Activated T-helper 1 cell treated with Interleukin-2 at 50 U/mL for 16 hours (primary cell): ENCODE measurements at places on chromosomes 3 and 15.

GRCh38 chr15:62857411-62857853, 185.1 kb upstream of the TPM1 start:
- DNase-seq, result no peak

- DNase-seq, result no peak
Observed at GRCh38 chr15:66965201-66965900, 100.1 kb upstream of the SMAD3 start.

DNA sequence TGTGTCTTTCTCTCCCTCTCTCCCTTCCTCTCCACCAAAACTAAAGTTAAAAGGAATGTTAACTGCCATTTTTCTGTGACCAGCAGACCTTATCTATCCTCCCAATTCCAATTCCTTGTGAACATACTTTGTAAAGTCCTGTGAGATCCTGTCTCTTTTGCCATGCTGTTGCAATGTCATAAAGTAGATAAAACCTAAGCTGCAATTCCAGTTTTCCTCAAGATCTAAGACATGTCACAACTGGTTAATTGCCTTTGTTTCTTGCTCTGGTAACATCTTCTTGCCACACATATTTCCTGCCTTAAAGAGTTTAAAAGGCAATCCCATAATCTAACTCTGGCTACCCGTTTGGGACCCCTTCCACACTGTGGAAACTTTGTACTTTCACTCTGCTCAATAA, 188.7 kb downstream of the PYDC2 start:
- DNase-seq, result no peak

- no peak for DNase-seq
Observed at GRCh38 chr3:23686519-23686918, 119.2 kb upstream of the UBE2E1 start.

- DNase-seq, result no peak
Observed at GRCh38 chr15:31452595-31453557, 126.2 kb downstream of the KLF13 start.

GRCh38 chr3:71229905-71230657, 353.4 kb downstream of the FOXP1 start:
- DNase-seq, result no peak

GRCh38 chr3:20101041-20101440, 60.8 kb downstream of the KAT2B start:
- no peak for DNase-seq

- no peak for DNase-seq
Observed at GRCh38 chr3:36813305-36813704, 49.0 kb upstream of the DCLK3 start.

DNA sequence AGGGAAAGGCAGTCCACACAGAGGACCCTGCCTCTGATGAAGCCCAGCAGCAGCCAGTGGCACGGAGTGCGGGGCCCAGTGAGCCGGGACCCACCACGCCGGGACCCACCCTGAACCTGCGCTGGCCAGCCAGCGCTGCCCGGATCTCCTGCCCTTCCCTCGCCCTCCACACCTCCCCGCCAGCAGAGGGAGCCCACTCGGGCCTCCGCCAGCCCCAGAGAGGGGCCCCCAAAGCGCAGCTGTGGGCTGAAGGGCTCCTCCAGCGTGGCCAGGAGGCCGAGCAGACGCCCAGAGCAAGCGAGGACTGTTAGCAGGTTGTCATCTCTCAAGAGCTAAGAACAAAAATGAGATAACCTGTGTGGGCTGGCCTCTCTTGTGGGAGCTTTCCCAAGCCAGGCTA, 81.3 kb upstream of the ATP10A start:
- DNase-seq, result no peak

GRCh38 chr3:79436387-79436786, 331.4 kb downstream of the ROBO1 start:
- DNase-seq, result no peak

GRCh38 chr3:36557708-36558421, 177.6 kb downstream of the STAC start:
- no peak for DNase-seq

- DNase-seq, result no peak
Observed at GRCh38 chr3:45437383-45437782, 49.0 kb downstream of the LARS2 start.

DNA sequence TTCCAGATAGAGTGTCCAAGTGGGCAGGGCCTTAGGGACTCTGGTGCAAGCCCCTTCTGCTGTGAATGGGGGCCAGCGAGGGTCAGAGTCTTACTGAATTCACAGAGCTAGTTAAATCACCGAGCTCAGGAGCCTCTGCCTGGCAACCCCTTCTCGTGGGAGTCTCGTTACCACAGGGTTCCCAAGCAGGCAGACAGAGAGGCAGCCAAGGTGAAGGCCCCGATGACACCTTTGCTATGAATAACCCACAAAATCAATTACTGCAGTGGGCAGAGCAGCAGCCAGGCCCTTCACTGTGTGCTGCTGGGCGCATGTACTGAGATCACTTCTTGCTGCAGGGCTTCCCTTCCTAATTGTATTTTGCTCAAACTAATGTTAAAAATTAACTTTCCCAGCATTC, 56.9 kb downstream of the SPSB4 start:
- DNase-seq, result no peak

- DNase-seq, result no peak
Observed at GRCh38 chr15:24633082-24633481, 42.5 kb upstream of the NPAP1 start.

- DNase-seq, result no peak
Observed at GRCh38 chr15:87896936-87897335, 359.6 kb downstream of the NTRK3 start.

DNA sequence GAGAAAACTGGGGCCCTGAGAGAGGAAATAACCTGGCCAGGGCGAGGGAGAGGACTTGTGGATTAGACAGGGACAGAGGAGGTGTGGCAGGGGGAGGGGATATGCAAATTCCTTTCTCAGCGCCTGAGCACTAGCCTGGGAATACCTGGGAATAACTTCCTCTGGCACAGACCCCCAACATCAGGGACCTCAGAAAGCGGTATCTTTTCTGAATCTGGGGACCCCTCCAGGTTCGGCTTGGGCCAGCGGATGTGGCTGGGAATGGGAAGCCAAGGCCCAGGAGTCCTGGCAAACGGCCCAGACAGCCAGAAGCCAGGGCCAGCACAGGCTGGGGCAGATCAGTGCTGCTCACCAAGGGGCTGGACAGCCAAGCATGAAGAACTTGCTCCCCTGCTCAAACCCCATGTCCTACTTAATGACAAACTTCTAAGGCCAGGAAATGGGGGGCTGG, 9.2 kb upstream of the ACSBG1 start:
- no peak for DNase-seq

- DNase-seq, result no peak
Observed at GRCh38 chr15:59436774-59437141, 1.2 kb upstream of the FAM81A start.

DNA sequence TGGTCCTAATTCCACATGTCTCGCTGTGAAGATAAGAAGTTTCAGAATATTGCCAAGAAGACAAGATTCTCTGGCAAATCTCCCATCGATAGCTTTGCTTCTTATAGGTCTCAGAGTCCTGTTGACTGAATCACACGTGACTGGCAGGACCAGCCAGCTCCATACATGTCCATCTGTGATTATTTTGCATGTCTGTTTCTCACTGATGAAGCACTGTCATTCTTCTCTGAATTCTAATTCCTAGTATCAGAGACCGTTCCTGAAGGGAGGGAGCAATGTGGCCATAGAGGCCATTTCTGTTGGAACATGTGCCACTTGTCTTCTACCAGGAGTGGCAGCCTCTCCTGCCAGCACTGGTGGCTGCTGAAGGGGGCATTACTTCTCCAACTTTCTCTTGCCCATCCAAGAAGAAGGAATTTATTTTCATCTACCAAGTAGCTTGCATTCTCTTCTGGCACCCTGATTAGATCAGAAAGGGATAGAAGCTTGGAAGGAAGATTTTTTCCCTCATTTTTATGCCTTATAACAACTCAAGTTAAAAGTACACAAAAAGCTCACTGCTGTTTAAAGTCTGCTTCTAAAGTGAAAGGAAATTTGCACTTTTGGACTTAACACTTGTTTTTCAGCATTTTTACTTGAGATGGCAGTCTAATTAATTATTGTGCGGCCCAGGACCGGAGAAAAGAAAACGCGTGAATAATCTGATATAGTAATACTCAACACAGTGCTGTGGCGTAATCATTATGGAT, 115.8 kb downstream of the IQCH start:
- no peak for DNase-seq

DNA sequence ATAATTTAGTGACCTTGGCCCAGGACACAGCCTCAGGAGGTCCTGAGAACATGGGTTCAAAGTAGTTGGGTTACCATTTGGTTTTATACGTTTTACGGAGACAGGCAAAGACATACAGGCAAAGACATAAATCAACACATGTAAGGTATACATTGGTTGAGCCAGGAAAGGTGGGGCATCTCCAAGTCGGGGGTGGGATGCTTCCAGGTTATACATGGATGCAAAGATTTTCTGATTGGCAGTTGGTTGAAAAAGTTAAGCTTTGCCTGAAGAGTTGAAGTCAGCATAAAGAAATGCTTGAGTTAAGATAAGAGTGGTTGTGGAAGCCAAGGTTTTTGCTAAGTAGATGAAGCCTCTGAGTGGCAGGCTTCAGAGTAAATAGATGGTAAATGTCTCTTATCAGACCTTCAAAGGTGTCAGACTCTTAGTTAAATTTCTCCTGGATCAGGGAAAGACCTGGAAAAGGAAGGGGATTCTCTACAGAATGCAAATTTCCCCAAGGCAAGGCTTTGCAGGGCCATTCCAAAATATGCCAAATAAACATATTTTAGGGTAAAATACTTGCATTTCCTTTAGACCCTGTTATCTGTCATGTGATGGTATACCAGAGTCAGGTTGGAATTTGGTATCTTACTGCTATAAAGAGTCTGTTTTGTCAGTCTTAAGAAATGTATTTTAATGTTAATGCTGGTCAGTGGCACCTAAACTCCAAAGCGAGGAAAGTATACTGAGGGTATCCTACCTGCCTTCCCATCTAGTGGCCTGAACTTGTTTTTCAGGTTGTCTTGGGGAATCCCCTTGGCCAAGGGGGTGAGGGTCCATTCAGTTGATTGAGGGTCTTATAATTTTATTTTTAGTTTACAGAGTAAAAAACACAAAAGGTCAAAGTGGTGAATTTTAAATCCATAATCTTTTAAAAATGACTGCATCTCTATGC, 8.2 kb upstream of the PDHB start:
- no peak for DNase-seq

GRCh38 chr3:24375947-24376384, 118.7 kb downstream of the THRB start:
- DNase-seq, result no peak

GRCh38 chr3:42668793-42669217, 15.3 kb downstream of the ZBTB47 start:
- no peak for DNase-seq

- DNase-seq, result no peak
Observed at GRCh38 chr3:179450901-179451264, 387 bp downstream of the GNB4 start.

GRCh38 chr15:25728816-25729215, 134.3 kb downstream of the ATP10A start:
- DNase-seq, result no peak

DNA sequence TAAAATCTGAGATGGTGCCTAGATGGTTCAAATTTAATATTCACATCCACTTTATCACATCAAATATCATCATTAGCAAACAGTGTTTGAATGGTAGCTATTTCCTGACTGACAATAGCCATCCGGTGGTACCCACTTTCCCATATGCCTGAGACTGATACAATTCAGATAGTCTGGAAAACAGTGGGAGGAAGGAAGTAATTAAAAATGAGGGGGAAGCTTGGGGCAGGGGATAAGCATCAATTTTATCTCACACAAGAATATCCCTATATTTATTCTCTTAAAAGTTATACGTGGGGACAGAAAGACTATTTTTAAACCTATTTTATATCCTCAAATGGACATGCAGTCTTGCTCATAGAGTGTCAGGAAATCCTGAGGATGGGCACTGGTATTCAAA, 122.5 kb upstream of the GAP43 start:
- no peak for DNase-seq

- no peak for DNase-seq
Observed at GRCh38 chr3:35305406-35305805, 333.9 kb upstream of the ARPP21 start.

DNA sequence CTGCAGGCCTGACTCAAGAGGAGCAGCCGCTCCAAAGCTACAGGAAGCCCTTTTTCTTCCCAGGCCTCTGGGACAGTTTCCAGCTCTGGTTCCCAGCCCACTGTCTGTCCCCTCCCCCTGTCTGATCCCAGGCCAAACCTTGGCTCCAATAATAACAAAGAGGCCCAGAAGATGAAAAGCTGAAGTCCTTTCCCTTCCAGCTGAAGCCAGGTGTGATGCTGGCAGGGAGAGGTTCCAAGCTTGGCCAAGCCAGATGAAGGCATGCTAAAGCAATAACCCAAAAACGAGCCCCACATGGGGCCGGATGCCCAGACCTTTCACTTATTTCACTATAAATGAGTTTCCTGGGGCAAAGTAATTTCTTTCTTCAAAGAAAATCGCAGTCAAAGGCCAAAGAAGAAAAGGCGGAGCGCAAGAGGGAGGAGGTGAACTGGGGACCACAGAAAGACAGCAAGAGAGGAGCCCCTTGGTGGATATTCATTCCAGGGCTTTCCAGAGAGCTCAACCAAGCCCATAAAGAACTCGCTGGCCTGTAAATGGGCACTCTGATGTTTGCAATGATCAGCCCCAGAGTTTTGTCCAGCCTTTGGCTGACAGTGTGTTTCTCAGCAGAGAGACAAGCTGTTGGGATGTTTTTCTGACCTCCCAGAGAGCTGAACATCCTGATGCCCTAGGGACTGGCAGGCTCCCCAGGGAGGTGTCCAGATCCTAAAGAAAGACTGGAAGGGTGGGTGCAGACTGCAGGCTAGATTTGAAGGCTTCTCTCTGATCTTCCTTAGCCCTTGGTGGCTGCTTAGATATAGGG, 157.6 kb downstream of the UACA start:
- no peak for DNase-seq

- no peak for DNase-seq
Observed at GRCh38 chr3:120396469-120396868, 47.3 kb upstream of the LRRC58 start.

- DNase-seq, result no peak
Observed at GRCh38 chr3:146279951-146280350, 29.0 kb upstream of the PLSCR4 start.
